ENCODE measurements at places on chromosomes 13 and 19. TPM values are rescaled to one million over a fixed set of nuclear protein-coding genes. Genes with fewer than 3 reads are reported as not detected.
A peak's percentile ranks its signal among the peaks of the same experiment; 100 is the strongest.

GRCh38 chr13:29567411-29567810, 28.1 kb downstream of the SLC7A1 start:
- no peak for DNase-seq

The ZNF443 gene
- 2.5 TPM for total RNA-seq

DNA sequence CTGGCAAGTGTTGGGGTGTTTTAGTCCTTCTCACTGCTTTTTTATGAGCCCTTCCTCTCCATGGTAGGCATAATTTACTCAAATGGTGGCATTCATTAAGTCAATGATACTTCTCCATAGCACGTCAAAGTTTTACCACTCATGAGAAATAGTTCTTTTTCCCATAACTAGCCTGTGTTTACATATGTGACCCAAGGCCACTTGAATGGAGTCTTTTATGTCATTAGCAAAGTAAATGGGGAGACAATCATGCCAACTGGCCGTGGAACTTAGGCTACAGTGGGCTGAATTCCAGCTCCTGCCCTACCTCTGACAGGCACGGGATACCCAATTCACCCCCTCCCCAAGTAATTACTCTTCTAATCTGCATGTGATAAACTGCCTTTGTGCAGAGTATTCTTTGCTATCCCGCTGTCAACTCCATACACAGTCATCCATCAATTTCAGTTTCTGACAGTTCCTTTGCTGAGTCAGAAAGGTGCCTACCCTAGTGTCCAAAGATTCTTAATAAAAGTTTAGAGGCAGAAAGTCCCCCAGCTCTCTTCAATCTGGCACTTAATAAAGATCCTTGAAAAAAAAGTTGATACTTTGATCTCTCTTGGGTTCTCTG, 16.9 kb downstream of the PROSER1 start:
- no peak for DNase-seq

DNA sequence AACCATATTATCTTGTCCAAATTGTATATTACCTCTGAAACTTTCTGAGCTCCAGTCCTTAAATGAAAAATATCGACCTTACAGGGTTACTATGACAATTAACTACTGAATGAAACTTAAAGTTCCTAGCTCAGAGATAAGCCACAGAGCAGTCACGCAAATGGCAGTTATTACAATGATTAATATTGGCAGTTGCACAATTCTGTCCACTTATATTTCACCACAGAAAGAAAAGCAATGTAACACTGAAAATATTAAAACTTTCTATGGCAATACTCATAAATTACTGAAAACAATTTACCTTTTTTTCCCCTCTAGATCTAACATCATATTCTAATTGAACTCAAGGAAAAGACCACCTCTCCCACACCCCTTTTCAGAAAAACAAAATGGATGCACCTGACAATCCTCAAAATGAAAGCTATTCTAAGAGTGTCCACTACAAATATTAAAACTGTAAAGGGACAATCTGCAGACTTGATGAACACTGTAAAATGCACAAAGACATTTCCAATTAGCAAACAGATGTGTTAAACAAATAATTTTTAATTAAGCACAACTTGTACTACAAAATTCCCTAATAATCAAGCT, 14.6 kb downstream of the LNX2 start:
- no peak for DNase-seq

GRCh38 chr19:54095136-54095858, 5.3 kb downstream of the OSCAR start:
- DNase-seq: no peak

- DNase-seq: no peak
These were observed 52.2 kb downstream of the GATAD2A start for GRCh38 chr19:19457671-19458070.

The OLFM4 gene
- not detected for total RNA-seq

GRCh38 chr13:84303035-84303434, 420.8 kb upstream of the SLITRK1 start:
- no peak for DNase-seq

GRCh38 chr13:69213396-69213795, 894.2 kb upstream of the ATXN8OS start:
- no peak for DNase-seq

The ANKRD24 gene
- 0.33 TPM for total RNA-seq

- DNase-seq: no peak
These were observed 81.7 kb upstream of the DOCK9 start for GRCh38 chr13:99059498-99060075.

- DNase-seq: no peak
These were observed 43.2 kb downstream of the MLLT1 start for GRCh38 chr19:6236310-6237291.

DNA sequence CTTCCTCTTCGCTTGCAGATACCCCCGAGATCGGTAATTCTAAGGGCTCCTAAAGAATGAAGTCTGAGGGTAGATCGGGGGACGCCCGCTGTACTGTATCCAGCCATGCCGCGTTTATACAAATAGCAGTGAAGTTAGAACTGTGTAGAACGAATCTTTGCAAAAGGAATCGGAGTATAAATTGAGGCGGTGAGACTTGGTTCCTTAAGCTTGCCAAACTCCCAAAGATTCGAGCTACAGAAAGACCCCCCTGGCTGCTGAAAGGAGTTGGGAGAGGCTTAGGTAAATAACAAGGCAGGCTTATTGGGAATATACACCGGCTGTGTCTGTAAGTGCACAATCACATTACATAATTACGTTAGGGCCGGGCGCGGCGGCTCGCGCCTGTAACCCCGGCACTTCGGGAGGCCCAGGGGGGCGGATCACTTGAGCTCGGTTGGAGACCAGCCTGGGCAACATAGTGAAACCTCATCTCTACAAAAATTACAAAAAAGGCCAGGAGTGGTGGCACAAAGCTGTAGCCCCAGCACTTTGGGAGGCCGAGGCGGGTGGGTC, 12.2 kb downstream of the TMEM160 start:
- DNase-seq: no peak

The COMP gene
- total RNA-seq: not detected

The CD177 gene
- total RNA-seq: not detected

DNA sequence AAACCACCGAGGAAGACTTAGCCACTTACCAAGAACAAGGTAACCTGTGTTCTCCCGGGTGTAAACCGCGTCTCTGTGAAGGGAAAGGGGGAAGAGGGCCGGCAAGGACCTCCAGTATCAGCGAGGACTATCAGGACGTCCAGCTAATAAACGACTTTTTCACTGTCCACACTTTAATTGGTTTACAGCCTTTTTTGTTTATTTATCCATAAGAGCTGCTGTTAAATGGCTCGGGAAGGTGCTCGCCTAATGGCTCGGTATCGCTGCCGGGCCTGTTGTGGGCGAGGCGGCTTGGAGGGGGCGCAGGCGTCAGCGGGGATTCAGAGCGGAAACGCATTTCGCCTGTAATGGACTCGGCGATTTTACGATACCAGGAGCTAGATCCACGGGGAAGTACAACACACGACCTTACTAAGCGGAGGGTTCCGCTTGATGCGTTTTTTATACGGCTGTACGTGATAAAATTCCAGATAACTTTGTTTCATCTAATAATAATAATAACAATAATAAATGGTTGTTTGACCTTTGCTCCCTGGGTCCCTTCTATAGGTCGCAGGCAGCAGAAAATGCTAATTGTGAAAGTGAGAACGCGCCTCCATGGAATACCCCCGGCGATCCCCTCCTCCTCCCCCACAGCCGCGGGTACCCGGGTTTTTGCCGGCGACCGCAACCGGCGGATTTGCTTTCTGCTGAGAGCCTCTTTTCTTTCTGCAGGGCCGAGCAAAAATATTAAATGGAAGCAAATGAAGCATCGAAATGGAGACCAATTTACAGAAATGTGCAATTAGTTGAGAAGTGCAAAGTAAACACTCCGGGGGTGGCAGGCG, 2.5 kb upstream of the PDX1 start:
- DNase-seq: no peak

- no peak for DNase-seq
These were observed 595 bp downstream of the XAB2 start for GRCh38 chr19:7628589-7629311.

DNA sequence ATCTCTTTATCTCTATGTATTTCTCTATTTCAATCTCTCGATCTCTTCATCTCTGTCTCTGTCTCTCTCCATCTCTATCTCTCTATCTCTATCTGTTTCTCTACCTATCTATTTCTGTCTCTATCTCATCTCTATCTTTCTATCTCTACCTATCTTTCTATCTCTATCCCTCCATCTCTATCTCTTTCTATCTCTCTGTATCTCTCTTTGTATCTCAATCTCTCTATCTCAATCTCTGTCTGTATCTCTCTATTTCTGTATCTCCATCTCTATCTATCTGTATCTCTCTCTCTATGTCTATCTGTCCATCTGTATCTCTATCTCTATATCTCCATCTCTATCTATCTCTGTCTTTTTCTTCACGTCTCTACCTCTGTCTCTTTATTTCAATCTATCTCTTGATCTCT, 25.2 kb downstream of the TNFSF9 start:
- DNase-seq: no peak

DNA sequence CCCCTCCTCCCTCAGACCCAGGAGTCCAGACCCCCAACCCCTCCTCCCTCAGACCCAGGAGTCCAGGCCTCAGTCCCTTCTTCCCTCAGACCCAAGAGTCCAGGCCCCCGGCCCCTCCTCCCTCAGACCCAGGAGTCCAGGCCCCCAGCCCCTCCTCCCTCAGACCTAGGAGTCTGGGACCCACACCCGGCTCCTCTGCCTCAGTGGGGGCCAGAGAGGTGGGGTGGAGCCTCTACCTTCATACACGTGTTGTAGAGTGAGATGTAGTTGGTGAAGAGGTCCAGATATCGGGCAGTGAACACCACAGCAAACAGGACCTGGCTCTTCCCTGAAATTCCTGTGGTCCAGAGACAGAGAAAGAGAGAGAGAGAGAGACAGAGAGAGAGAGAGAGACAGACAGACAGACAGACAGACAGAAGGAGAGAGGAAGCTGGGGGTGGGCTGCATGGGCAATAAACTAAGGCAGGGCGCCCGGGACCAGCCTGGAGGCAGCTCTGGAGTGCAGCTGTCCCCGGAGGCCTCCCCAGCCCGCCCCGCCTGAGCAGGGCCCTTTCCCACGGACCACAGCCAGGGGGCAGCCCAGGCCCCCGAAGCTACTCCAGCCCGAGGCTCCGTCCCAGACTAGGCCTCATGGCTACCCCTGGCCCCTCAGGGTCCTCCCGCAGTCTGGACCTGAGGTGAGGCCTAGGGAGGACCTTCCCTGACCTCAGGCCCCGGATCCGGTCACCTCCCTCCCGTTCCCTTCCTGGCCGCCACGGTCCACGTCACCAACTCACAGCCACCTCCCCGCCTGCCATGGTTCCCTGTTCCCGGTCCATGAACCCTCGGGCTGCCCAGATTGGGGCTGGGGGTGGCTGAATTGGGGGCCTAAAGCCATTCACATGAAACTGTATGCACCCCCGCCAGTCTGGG, 907 bp downstream of the KDELR1 start:
- peak; percentile 77 for DNase-seq

- DNase-seq: no peak
These were observed 62.8 kb upstream of the DOCK9 start for GRCh38 chr13:99040536-99041131.

DNA sequence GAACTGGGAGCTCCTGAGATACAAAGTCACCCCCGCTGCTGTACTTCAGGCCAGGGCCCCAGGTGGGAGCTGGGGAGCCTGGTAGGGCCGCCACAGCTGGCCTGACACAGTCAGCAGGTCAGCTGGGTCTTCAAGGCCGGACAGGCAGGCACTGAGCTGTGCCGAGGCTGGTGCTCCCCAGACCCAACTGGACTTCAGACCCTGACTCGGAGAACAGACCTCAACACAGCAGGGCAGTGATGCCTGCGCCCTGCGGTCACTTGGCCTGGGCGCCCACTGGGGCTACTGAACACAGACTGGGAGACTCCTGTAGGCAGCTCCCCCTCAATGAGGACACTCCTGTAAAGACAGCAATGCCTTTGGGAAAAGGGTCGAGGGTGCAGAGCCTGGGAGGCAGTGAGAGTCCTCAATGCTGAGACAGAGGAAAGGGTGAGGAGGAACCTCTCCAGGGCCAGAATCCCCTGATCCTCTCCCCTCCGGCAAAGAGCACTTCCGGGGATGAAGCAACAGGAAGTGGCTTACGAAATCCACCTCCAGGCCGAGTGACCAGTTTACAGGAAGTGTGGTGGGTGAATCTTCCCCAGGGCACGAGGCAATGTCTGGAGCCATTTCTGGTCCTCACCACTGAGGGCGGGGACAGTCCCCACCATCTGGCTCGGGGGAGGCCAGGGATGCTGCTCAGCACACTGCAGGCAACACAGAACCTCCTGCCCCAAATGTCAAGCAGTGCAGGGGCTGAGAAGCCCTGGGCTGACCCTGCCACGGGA, 40.8 kb upstream of the ISYNA1 start:
- peak; percentile 96 for DNase-seq

The POSTN gene
- not detected for total RNA-seq

GRCh38 chr13:95207769-95208366, 93.4 kb downstream of the ABCC4 start:
- no peak for DNase-seq

GRCh38 chr13:98069985-98070384, 72.9 kb upstream of the FARP1 start:
- no peak for DNase-seq

- no peak for DNase-seq
These were observed 8.9 kb downstream of the KLK2 start for GRCh38 chr19:50882188-50882587.

DNA sequence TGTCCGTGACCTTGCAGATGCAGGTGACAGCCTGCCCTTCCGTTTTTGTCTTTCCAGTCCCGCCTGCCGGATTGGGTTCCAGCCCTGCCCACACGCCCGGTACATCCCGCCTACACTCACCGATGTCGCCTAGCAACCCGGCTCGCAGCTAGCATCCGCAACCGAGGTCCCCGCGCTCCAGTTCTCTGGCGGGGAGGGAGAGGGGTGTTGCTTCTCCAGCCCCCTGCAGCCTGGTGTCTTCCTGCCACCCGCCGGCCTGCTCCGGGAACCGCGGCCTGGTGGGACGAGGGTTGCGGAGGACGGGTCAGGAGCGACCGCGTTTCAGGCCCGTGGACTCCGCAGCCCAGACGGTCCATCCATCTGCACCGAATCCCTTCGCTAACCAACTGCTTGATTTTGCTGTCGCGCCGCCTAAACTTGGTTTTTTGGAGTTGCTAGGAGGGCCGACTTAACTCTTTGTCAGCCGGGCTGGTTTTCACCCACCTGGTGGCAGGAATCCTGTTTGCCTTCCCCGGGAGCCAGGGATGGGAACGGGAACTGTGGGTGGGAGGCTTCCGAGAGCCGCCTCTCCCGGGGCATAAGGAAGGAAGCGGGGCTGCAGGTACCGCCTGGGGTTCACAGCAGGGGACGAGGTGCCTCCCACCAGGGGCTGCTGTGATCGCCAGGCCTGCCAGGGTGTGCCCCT, 15.4 kb upstream of the MATK start:
- DNase-seq: peak; percentile 80

GRCh38 chr19:16611121-16611520, 16.9 kb downstream of the MED26 start:
- no peak for DNase-seq
